ENCODE measurements at places on chromosomes 7 and 10.

DNA sequence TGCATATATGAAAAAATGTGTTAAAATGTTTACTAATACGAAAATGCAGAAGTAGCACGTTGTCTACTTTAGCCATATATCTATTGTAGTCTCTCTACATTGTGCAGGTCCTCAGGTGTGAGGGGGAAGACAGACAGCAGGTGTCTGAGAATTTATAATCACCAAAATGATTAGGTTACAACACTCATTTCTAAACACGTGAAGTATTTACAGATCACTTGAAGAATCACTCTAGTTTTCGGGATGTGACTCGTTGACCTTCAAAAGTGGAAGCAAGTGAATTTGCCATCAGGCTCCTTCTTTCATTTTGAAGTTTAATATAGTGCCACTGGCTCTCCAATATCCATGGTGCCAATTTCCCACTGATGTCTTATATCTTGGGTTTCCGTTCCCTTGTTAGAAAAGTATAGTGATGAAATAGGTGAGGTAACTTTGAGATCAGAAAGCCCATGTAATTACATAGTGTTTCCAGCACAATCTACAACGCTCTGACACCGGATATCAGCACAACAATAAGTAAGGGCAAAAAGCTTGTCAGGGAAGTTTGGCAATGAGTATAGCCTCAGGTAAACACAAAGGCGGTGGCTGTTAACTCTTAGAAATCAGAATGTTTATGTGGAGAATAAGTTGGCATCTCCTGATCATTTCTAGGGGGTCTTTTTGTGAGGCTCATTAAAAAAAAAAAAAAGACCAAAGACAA, 57.5 kb upstream of the SP4 start:
- no peak for DNase-seq

- no peak for DNase-seq
These were observed 76.2 kb upstream of the SLC25A13 start for GRCh38 chr7:96397936-96398598.

GRCh38 chr7:138097064-138097741, 20.9 kb downstream of the AKR1D1 start:
- DNase-seq, result no peak

DNA sequence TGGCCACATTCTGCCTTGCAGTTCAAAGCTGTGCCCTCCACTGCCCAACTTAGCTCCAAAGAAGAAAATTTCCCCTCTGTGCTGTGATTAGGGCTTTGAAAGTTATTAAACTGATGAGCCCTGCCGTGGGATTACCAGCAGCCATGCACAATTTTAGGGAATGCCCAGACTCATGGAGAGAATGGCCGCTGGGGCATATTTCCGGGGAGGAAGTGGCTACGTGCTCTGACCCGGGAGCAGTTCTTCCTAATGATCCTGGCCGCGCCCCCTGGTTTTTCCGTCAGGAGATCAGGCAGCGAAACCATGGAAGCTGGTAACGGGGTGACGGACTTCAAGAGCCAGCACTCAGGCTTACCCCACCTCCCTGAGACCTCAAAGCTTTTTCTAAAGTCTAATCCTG, 365.5 kb upstream of the PFKP start:
- no peak for DNase-seq

DNA sequence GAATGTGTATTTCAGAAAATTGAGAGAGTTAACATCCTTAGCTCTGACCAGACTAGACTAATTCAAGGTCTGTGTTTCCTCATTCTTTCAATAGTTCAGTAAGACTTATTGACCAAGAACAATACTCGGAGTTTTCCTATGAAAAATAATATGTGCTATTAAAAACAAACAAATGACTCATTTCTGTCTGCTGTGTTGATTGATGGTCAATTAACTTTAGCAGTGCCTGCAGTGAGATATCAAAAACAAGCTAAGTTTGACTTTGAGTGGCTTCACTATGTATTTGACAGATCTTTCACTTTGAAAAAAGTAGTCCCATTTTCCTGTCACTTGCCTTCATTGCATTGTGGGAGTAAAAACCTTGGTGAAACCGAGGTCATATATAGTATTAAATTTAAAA, 91.0 kb downstream of the GNAT3 start:
- no peak for DNase-seq

- no peak for DNase-seq
These were observed 33.3 kb downstream of the SNX13 start for GRCh38 chr7:17907014-17907413.

DNA sequence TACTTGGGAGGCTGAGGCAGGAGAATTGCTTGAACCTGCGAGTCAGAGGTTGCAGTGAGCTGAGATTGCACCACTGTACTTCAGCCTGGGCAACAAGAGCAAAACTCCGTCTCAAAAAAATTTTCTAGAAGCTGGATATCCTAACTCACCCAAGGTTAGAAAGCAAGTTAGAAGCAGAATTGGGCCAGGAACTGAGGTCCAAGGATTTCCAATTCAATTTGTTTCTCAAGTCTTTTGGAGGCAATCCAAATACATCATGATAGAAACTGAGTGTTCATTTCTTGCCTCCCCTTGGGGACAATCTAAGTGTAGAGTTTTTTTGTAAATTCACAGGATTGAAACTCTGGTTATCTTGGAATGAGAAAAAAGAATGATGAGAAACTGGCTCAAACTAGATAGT, 45.5 kb downstream of the LAMB1 start:
- peak; percentile 73 for DNase-seq

- DNase-seq, result no peak
These were observed 509.9 kb downstream of the PARD3 start for GRCh38 chr10:34305189-34305588.

- no peak for DNase-seq
These were observed 5.4 kb downstream of the SLIT1 start for GRCh38 chr10:97180363-97180755.

DNA sequence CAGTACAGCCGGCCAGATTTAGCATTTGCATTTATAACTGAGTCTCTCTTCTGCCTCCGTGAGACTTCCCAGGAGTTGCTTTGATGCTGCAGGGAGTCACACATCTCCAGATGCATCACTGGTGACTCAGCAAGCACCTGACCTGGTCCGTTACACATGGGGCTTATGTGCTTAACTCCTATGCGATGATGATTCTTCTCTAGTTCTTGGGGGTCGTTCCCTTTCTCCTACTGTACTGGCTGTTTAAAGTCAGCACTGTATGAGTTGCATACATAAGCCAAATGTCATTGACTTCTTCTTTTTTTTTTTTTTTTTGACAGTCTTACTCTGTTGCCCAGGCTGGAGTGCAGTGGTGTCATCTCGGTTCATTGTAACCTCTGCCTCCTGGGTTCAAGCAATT, 13.0 kb upstream of the AKR1E2 start:
- DNase-seq, result peak; percentile 27

Data from fibroblast of gingiva (primary cell).